Thymus (tissue), 14 donors: ENCODE measurements at places on chromosomes 16 and 17.

GRCh38 chr16:22623351-22623781 is 112.7 kb downstream of the NPIPB5 start:
- no peaks in the 10 kb centered on the region for H3K27me3 ChIP-seq
- H3K4me1 ChIP-seq = no peaks in the 10 kb centered on the region
- no peak overlapping the region for H3K27ac ChIP-seq
- no peaks in the 10 kb centered on the region for H3K36me3 ChIP-seq

- no peaks in the 10 kb centered on the region for H3K27me3 ChIP-seq
- no peaks in the 10 kb centered on the region for H3K36me3 ChIP-seq
- H3K27ac ChIP-seq = no peak overlapping the region
- H3K4me1 ChIP-seq = no peaks in the 10 kb centered on the region
- DNase-seq = no peak
- no peak overlapping the region for H3K4me3 ChIP-seq
These were observed 97.7 kb downstream of the CBLN1 start for GRCh38 chr16:49183911-49184310.

GRCh38 chr16:21233521-21234150 is at the start of gene ANKS4B:
Gene ANKS4B (plus strand): TSS chr16:21233699. CDS start chr16:21233738, 39 bp downstream.
- no peak within 1 kb of the TSS for H3K27ac ChIP-seq
- H3K4me1 ChIP-seq = no peaks in the 10 kb centered on the region
- no peaks in the 10 kb centered on the region for H3K36me3 ChIP-seq
- no peak for DNase-seq

- H3K4me1 ChIP-seq = peaks cover 7% of the 10 kb centered on the region
- H3K27me3 ChIP-seq = no peaks in the 10 kb centered on the region
- H3K4me3 ChIP-seq = peak within 1 kb of the TSS; percentile 25
- H3K27ac ChIP-seq = peak within 1 kb of the TSS; percentile 62
- peaks cover 24% of the 10 kb centered on the region for H3K36me3 ChIP-seq
- no peak for DNase-seq
These were observed at the start of gene PRSS8 for GRCh38 chr16:31135535-31136286. Gene PRSS8 (minus strand): TSS chr16:31135727. CDS start chr16:31135498, 229 bp downstream.

DNA sequence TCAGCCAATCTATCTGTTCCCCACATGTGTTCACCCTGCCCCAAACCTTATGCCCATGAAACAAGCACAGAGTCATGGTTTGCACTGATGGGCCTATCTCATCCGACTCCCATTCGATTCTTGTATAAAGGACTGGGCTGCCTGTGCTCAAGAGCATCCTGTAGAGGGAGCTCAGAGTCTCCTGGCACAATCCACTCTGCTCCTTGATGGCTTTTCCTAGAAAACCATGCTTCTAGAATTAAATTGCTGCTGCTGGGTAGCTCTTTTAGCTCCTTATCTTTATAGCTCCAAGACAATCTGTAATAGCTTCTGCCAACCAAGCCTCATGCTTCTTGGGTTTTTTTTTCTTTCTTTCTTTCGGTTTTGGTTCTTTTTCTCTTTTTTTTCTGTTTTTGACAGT is 9.7 kb downstream of the ZNF19 start:
- no peaks in the 10 kb centered on the region for H3K4me1 ChIP-seq
- DNase-seq = no peak
- no peak overlapping the region for H3K27ac ChIP-seq
- no peaks in the 10 kb centered on the region for H3K36me3 ChIP-seq

- DNase-seq = no peak
- H3K27ac ChIP-seq = no peak overlapping the region
- no peaks in the 10 kb centered on the region for H3K4me1 ChIP-seq
These were observed 4.1 kb upstream of the KRT34 start for GRCh38 chr17:41386227-41386626.

- no peak for DNase-seq
- H3K27ac ChIP-seq = no peak overlapping the region
- H3K4me3 ChIP-seq = no peak overlapping the region
- H3K4me1 ChIP-seq = no peaks in the 10 kb centered on the region
- H3K27me3 ChIP-seq = no peaks in the 10 kb centered on the region
- H3K36me3 ChIP-seq = no peaks in the 10 kb centered on the region
These were observed 146.6 kb downstream of the TRIM37 start for GRCh38 chr17:58960068-58960467.

- H3K4me3 ChIP-seq = no peak overlapping the region
- no peaks in the 10 kb centered on the region for H3K27me3 ChIP-seq
- no peak overlapping the region for H3K27ac ChIP-seq
These were observed 5.3 kb downstream of the CNP start for GRCh38 chr17:41971721-41972523.

GRCh38 chr17:933312-934073 is 46.1 kb downstream of the NXN start:
- H3K36me3 ChIP-seq = no peaks in the 10 kb centered on the region
- H3K27ac ChIP-seq = peak overlapping the region; percentile 6
- H3K4me1 ChIP-seq = peaks cover 8% of the 10 kb centered on the region
- no peak overlapping the region for H3K4me3 ChIP-seq

DNA sequence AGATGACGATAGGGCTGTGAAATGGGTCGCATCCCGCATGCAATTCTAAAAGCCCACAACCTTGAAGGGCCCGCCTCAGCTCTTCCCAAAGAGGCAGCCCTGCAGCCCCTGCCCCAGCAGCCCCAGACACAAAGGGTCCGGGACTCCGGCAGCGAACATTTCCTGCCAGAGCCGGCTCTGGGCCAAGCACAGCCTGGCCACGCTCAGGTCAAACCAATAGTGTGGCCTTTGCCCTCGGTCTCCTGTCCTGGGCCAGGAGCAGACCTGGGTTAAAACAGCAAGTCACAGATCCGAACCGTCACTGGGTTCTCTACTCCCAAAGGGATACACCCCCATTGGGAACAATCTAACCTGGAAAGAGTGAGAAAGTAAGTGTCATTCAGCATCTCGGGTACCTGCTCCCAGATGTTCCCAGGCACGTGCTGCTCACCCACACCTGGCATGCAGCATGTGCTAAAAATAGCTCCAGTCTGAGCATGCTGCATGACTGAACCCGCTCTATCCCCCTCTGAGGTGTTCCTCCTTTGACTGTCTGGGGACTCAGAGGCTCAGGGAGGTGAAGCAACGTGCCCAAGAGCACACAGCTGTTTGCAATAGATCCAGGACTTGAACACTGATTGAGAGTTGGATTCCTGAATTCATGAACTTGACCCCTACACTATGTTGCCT is 22.2 kb upstream of the ATP2A3 start:
- no peak for DNase-seq
- H3K36me3 ChIP-seq = no peaks in the 10 kb centered on the region
- H3K4me1 ChIP-seq = peaks cover 21% of the 10 kb centered on the region
- H3K4me3 ChIP-seq = no peak overlapping the region
- H3K27ac ChIP-seq = no peak overlapping the region
- peaks cover 14% of the 10 kb centered on the region for H3K27me3 ChIP-seq

DNA sequence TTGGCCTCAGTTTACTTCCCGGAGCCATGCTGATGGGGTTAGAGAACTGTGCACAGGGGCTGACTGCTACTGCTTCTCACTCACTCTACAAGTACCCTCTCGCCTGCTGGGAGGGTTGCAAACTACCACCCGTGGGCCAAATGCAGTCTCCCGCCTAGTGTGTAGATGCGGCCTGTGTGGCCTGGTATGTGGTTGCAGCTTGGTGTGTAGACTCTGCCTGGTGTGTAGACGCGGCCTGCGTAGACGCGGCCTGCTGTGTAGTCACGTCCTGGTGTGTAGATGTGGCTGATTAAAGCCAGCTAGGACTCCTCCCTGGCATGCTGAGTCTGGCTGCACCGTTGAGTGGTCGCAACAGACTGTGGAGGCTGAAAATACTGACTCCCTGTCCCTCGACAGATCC is 7.3 kb downstream of the CANT1 start:
- H3K4me1 ChIP-seq = peaks cover 31% of the 10 kb centered on the region
- no peak overlapping the region for H3K27ac ChIP-seq
- no peak overlapping the region for H3K4me3 ChIP-seq
- no peak for DNase-seq
- H3K27me3 ChIP-seq = no peaks in the 10 kb centered on the region

GRCh38 chr17:75518201-75518600 is 1.9 kb downstream of the TSEN54 start:
- peaks cover 27% of the 10 kb centered on the region for H3K27me3 ChIP-seq
- peak overlapping the region; percentile 14 for H3K27ac ChIP-seq
- H3K36me3 ChIP-seq = peaks cover 21% of the 10 kb centered on the region
- peaks cover 40% of the 10 kb centered on the region for H3K4me1 ChIP-seq

GRCh38 chr16:46883353-46883689 is 841 bp upstream of the GPT2 start:
- no peak overlapping the region for H3K27ac ChIP-seq
- H3K27me3 ChIP-seq = peaks cover 28% of the 10 kb centered on the region
- no peaks in the 10 kb centered on the region for H3K4me1 ChIP-seq

GRCh38 chr17:16516594-16517051 is 24.6 kb upstream of the LRRC75A start:
- H3K27ac ChIP-seq = no peak overlapping the region
- peaks cover 5% of the 10 kb centered on the region for H3K27me3 ChIP-seq
- peaks cover 2% of the 10 kb centered on the region for H3K4me1 ChIP-seq
- H3K4me3 ChIP-seq = no peak overlapping the region
- H3K36me3 ChIP-seq = no peaks in the 10 kb centered on the region
- no peak for DNase-seq

DNA sequence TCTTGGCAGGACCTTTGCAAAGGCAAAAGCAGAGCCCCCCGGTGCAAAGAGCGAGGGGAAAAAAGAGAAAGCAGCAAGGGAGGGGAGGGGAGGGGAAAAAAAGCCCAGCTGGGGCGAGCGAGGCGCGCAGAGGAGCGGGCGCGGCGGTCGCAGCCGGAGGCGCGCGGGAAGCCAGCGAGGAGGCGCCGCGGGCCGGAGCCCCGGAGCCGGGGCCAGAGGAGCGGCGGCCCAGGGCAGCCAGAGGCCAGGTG is 129 bp downstream of the IRX5 start:
- peaks cover 78% of the 10 kb centered on the region for H3K27me3 ChIP-seq
- H3K36me3 ChIP-seq = no peaks in the 10 kb centered on the region
- peaks cover 26% of the 10 kb centered on the region for H3K4me1 ChIP-seq
- no peak for DNase-seq
- H3K27ac ChIP-seq = no peak overlapping the region

GRCh38 chr17:63984236-63984635 is 11.5 kb upstream of the SCN4A start:
- peaks cover 4% of the 10 kb centered on the region for H3K4me1 ChIP-seq
- H3K4me3 ChIP-seq = no peak overlapping the region
- DNase-seq = no peak
- H3K27me3 ChIP-seq = no peaks in the 10 kb centered on the region
- H3K36me3 ChIP-seq = no peaks in the 10 kb centered on the region

DNA sequence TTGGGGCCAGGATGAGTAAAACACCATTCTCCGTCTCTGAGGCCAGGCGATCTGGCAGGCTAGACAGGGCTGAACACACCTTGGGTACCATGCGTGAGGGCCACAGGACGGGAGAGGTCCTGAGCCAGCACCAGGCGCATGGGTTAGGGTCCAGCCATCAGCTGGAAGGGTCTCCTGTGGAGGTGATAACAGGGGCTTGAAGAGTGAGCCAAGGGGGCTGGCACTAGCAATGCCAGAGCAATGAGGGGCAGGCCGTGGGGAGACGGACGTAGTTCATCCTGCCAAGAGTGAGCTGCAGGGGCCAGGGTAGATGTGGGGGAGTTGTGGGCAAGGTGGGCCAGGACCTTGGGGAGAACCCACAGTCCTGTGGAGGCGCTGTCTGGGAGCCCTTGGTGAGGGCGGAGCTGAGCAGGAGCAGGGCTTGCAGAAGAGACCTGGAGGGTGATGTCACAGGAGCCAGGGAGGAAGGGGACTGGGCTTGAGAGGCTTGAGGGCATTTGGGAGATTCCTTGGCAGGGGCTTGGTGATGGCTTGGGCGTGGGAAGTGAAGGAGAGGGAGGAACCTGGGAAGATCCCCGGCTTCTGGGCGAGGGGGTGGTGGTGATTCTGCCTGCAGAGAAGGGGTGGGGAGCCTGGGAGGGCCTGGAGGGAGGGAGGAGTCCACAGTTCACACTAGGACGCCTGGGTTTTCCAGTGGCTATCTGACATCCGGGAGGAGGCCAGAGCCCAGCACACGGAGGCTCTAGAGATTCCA is 6.3 kb upstream of the NPTX1 start:
- peaks cover 46% of the 10 kb centered on the region for H3K27me3 ChIP-seq
- DNase-seq = no peak
- H3K27ac ChIP-seq = no peak overlapping the region
- peaks cover 6% of the 10 kb centered on the region for H3K4me1 ChIP-seq
- H3K36me3 ChIP-seq = no peaks in the 10 kb centered on the region

DNA sequence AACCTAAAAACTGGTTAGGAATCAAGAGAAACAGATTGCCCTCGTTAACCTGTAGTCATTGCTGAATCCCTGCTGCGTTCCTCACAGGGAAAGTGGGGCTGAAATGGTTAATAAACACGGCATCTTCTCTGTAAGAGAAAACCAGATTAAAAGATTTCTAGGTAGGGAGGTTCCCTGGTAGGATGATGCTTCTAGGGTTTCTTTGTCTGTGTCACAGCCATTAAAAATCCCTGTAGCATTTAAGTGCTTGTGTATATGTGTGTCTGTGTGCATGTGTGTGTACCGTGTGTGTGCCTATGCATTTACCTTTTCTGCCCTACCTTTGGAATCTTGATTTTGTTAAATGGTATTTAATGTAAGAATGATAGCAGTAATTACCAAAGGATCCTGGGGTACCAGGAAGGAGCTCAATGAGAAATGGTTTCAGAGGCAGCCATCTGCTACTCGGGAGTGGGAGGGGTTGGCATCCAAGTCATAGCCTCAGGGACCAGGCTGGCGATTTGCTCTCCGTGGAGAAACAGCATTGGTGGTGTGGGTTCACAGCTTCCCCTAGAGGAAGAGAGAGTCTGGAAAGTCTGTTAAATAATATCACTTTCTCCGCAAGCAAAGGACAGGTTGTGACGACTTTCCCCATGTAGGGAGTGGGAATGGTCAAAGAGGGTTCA is 177.1 kb downstream of the HS3ST4 start:
- no peaks in the 10 kb centered on the region for H3K4me1 ChIP-seq
- H3K36me3 ChIP-seq = no peaks in the 10 kb centered on the region
- no peak for DNase-seq
- no peak overlapping the region for H3K4me3 ChIP-seq
- no peak overlapping the region for H3K27ac ChIP-seq
- no peaks in the 10 kb centered on the region for H3K27me3 ChIP-seq

DNA sequence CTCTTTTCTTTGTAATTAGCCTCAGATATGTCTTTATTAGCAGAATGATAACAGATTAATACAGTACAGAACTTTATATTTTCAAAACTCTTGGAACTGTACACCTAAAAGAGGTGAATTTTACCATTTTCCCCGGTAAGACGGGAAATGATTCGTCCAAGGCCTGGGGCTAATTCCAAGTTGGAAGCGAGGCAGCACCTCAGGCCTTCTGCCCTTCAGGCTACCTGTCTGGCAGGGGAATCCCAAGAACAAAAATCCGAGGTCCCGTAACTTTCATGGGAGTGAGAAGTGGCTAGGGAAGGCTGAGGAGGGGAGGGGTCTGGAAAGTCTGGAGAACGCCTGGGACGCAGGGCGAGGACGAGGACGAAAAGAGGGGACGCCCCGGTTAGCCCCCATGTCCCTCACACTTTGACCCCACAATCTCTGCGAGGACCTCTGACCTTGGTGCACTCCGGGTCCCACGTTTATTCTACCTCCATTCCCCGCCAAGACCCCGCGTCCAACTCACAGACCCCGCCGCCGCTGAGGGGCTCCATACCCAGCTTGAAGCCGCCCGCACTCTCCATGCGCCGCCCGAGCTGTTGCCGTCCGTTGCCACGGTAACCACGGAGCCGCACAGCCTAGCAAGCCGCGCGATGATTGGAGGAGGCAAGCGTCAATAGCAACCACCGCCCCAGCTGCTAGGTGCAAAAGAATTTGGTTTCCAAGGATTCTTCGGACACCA is at the start of gene HYDIN:
Gene HYDIN (minus strand): TSS at position 601 of the 724 bp plus-strand sequence. CDS start 43,827 bp downstream, outside the sequence.
- H3K27ac ChIP-seq = no peak within 1 kb of the TSS
- H3K4me1 ChIP-seq = no peaks in the 10 kb centered on the region
- no peak within 1 kb of the TSS for H3K4me3 ChIP-seq
- H3K27me3 ChIP-seq = peaks cover 8% of the 10 kb centered on the region
